Cortex of kidney (tissue), 1 donor: ENCODE measurements at places on chromosomes 16 and 17.

DNA sequence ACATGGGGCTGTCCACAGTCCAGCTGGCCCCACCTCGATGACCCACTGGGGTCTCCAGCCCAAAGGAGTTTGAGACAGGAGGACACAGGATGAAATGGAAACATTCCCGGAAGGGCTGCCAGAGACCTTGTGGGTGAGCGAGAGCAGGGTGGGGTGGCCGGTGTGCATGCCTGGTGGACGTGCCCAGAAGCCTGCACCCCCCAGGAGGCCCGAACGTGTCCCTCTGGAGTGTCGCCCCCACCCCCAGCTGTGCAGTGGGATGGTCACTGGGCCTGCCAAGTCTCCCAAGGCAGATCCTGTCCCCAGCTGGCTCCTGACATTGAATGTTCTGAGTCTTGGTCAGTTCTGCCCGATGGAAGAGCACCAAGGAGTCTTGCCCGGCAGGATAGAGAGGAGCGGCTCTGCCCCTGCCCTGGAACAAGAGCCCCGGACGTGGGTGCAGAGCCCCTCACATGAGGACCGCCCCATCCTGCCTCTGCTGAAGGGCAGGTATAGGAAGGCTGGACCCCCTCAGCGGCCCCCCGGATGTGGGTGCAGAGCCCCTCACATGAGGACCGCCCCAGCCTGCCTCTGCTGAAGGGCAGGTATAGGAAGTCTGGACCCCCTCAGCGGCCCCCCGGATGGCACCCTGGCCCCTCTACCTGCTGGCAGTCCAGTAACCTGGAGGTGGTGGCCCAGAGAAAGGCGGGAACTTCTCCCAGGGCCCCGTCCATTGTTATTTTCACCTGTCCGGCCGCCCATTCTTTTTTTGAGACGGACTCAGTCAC lies 3.1 kb upstream of the CAPN15 start:
- DNase-seq, result no peak

DNA sequence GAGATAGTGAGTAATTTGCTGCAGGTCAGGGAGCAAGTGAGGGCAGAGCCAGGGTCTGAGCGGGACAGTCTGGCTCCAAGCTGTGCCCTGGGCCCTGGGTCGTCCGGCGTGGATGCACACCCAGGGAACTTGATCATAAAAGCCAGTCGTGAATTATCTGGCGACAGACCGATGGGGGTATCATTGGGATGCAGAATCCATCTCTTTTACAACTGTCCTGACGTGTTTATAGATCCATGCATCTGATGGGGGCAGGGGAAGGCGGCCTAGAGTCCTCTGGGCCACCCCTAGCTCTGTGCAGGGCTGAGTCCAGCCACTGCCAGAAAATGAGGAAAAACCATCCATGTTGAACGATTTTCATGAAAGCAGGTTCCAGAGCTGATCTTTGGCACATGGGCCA lies 332.8 kb downstream of the C16orf95 start:
- no peak for DNase-seq

DNA sequence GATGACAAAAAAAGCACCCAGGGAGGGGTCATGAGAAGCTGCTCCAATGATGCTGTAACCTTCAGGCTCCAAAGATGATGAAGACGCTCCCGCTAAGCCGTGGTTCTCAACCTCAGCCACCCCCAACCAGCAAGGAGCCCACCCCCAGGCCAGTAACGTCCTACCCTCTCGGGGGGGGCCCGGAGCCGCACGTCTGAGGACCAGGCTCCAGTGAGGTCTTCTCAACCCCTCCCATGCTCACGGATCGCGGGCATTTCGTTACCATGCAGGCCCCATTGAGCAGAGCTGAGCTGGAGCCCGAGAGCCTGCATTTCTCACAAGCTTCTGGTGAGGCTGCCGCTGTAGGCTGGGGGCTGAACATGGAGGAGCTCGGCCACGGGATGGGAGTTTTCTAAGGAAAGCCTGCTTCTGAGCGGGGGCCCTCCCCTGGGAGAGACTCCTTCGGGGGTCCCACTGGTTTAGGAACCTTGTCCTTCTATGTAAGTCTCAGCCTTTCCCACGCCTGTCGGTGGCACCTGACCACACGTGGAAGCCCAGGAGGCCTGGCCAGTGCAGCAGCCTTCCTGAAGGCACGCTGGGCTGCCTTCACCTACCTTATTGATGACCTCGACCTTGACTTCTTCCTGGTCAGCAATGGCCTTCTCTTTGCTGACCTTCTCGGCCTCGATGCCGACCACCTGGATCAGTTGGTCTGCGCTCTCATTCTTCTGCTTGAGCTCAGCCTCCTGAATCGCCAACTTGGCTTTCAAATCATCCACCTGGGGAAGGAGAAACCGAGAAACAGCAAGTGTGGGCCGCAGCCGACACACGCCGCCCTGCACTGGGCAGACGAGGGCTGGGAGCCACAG lies 82.7 kb downstream of the PGS1 start:
- no peak for DNase-seq

- DNase-seq, result no peak
Observed at GRCh38 chr17:50169881-50170459, 4.2 kb downstream of the SGCA start.

- DNase-seq, result no peak
Observed at GRCh38 chr17:63116228-63116627, 150.2 kb downstream of the TANC2 start.

GRCh38 chr16:57649846-57650245 lies 18.3 kb upstream of the ADGRG3 start:
- no peak for DNase-seq

DNA sequence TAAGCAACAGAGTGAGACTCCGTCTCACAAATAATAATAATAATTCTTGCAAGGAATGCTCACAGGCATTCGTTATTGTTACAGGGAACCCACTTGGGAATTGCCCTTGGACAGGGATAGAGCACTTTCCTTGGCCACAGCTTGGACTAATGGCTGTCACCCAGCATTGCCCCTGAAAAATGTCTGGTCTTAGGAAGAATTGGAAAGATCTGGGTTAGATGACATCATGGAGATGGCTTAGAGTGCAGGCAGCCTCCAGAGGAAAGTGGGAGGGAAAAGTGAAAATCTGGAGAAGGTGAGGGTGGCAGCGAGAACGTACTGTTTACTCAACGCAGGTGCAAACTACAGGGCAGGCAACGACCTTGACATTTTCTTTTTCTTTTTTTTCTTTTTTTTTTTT lies 59.3 kb upstream of the MRTFB start:
- DNase-seq, result no peak

DNA sequence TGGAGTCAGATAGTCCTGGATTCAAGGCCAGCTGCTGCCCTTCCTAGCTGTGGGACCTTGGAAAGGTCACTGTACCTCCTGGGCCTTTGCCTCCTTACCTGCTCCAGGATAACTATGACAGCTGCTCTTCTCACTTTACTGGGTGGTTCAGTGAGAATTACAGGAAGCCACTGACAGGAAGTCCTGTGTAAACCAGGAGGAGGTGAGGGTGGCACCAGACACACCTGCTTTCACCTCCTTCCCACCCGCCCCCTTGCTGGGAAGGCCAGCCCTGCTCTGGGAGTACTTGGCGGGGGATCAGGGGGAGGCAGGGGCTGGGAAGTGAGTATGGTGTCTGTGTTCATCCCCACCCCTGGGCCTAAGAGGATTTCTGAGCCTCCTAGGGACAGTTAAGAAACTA lies 42.6 kb downstream of the CPNE2 start:
- no peak for DNase-seq

DNA sequence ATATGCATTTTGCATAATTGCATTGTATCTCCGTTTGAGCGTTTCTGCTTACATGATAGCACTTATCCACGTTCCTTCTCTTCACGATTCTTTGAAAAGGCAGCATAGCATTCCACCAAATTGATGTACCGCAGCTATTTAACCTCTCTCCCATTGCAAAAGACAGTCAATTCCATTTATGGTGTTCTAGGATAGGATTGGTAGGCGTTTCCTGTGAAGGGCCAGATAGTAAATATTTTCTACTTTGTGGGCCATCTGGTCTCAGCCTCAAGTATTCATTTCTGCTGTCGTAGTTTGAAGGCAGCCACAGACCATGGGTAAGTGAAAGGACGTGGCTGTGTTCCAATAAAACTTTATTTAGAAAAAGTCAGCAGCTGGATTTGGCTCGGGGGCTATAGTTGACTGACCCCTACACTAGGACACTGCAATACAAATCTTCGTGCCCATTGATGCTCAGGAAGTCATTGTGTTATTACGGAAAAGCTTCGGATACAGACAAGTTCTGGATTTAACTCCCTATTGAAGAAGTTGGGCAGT lies 10.1 kb downstream of the SNX29 start:
- no peak for DNase-seq

GRCh38 chr16:87628940-87629339 lies 26.6 kb downstream of the JPH3 start:
- no peak for DNase-seq

DNA sequence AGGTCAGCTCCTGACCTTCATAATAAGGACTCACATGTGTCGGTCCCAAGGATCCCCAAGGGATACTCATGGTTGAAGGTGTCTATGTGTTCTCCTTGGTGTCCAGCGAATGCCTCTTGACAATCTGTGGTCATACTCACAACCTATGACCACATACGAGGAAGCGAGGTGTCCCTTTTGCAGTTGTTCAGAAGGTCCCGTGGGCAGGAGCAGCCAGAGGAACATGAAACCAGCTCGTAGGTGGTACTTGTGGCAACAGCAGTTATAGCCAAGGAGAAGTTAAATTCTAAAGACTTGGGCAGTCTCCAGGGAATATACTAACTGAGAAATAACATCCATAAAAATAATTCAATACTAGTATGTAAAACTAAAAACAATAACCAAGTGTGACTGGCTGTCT lies 685.3 kb downstream of the WWOX start:
- DNase-seq, result no peak

DNA sequence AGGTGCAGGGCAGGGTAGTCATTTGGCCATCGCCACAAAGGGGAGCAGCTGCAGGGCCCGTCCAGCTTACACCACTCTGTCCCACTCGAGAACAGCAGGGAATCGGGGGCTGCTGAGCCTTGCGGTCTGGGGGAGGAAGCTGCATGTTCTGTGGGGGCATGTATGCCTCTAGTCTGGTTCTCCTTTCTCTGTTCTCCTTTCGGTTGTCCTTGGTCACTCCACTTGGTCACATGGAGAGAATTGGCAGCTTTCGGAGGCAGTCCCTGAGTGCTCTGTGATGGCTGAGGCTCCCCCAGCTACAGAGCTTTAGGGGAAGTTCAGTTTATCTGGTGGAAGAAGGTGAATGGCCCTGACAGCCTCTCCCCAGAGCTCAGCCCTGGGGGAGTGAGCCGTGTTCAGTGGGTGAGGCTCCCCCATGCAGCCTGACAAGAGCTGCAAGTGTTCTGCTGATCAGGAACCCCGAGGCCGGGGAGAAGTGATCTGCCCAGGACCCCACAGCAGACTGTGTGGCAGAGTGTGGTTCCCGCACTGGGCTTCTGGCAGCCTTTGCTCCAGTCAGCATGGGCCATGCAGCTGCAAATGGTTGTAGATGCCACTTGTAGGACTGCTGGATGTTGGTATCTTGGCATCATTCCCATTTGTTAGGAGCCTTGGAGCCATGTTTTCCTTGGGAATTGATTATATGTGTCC lies 22.3 kb upstream of the SMPD3 start:
- DNase-seq, result no peak

- no peak for DNase-seq
Observed at GRCh38 chr17:74779948-74780400, 3.8 kb upstream of the NAT9 start.

- no peak for DNase-seq
Observed at GRCh38 chr16:8756755-8757154, 40.7 kb downstream of the TMEM186 start.

- DNase-seq, result no peak
Observed at GRCh38 chr16:10558746-10559641, 21.4 kb downstream of the EMP2 start.

GRCh38 chr16:84572096-84572495 lies 45.8 kb downstream of the COTL1 start:
- no peak for DNase-seq

GRCh38 chr17:65438708-65439294 lies 122.6 kb downstream of the AXIN2 start:
- DNase-seq, result no peak

DNA sequence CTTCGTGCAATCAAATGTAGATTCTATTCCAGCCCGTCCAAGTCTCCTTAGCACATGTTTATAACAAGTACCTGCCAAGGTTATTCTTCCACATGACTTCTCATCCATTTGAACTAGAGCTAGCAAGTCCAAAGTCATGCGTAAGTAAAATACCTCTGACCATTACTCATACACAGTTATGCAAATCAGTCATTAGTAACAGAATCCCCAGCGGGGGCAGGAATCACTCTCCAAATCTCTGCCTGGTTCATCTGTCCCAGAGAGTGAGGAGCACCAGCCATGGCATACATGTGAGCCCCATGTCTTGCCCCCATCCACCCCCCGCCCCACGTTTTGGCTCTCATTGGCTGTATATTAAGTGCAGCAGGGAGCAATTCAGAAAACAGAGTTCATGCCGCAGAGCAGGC lies 27.7 kb downstream of the SRL start:
- no peak for DNase-seq

GRCh38 chr16:11637320-11637719 lies 30.9 kb upstream of the SNN start:
- DNase-seq, result no peak

- DNase-seq, result no peak
Observed at GRCh38 chr17:30323895-30324319, 9.9 kb downstream of the TMIGD1 start.

DNA sequence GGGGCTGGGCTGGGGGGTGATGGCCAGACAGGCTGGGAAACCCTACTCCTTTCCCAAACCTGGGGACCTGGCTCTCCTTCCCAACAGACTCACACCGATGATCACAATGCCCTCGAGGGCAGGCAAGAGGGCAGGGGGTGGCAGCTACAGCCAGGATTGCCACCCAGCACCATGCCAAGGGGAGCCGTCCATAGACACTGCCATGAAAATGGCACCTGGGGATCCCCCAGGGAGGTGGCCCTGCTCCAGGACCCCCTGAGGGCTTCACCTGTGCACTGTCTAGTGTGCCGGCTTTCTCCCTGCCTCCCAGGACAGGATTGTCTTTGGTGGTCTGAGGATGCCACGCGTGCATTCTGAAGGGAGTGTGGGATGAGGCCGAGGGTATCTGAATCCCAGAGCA lies 24.6 kb downstream of the RPH3AL start:
- no peak for DNase-seq

GRCh38 chr16:53433930-53434376 lies 318 bp upstream of the RBL2 start:
- no peak for DNase-seq

GRCh38 chr17:75530837-75531720 lies 5.6 kb downstream of the LLGL2 start:
- no peak for DNase-seq
